Foreskin keratinocyte (primary cell): ENCODE measurements at places on chromosomes 13 and 19.
A peak's percentile ranks its signal among the peaks of the same experiment; 100 is the strongest.

GRCh38 chr13:106520251-106521054 is 15.0 kb downstream of the EFNB2 start:
- no peak for DNase-seq

- DNase-seq, result no peak
Measured at GRCh38 chr19:55451163-55451964, 8.3 kb upstream of the SHISA7 start.

- peak; percentile 76 for DNase-seq
Measured at GRCh38 chr19:42989851-42990250, 36.4 kb downstream of the PSG11 start.

DNA sequence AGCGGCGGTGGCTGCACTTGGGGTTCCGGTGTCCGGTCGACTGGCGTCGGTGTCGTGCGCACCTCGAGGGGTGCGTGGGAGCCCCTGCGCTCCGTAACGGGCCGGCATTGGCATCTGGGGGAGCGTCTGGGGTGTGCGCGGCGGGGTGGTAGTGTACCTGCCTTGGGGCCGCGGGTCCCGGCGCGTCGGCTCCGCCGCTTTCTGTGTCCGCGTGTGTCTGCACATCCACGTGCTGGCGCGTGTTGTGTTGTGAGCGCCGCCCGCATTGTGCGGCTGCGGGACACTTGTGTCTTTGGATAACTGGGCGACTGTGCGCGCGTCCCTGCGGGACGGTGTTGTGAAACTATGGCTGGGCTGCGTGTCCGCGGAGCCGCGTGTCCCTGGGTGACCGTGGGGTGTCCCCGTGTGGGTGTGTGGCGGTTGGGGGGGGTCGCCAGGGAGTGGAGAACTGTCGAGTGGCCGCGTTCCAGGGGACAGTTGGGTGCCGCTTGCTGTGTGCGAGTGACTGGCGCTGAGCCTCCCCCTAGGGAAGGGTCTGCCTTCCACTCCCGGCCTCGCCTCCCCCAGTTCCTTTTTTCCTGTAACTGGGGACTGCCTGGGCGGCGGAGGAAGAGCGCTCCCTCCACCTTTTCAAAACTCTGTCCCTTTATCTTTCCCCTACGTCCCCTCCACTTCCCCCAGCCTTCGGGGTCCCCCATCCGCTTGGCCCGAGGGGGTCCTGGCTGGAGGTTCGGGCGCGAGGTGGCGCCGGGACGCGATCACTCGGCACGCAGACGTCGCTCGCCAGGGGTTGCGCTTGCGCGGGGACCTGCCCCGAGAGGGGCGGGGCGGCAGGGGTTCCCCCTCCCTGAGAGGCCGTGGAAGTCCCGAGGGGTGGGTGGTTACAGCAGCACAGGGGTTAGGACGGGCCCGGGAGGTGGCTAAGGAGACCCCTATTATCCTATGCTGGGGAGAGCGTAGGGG is 5.7 kb upstream of the NFIC start:
- no peak for DNase-seq

GRCh38 chr19:15253513-15253912 is 21.3 kb upstream of the EPHX3 start:
- no peak for DNase-seq

GRCh38 chr19:45900738-45901431 is 1.5 kb downstream of the MYPOP start:
- DNase-seq, result peak; percentile 23

- DNase-seq, result no peak
Measured at GRCh38 chr13:79807554-79807953, 326.6 kb downstream of the NDFIP2 start.

GRCh38 chr13:47426126-47426849 is 529.4 kb upstream of the HTR2A start:
- DNase-seq, result peak; percentile 12

DNA sequence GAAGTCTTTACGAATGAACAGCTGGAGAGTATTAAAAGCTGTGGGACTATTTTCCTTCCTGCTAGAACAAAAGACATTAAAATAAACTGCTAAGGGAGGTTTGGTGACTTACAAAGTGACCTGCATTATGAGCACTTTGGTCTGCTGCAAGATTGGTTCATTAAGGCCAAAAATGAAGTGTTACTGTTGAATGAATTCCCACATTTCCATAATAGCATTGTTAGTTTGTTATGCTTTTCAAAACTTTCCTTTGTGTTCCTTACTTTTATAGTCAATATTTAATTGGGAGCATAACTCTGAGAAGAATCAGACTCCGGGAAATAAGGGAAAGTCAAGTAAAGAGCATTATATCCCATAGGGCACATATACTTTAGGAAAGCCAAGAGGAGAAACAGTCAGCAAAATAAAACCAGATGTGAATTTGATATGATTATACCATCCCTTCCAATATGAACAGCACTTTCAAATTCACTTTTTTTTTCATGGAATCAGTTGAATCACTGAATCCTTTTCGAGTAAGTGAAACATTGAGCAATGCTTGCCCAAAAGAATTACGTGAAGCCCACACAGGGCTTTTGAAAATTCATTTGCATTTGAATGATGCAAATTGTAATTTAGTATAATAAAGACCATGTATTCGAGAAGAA is 112.6 kb downstream of the KCTD12 start:
- no peak for DNase-seq

DNA sequence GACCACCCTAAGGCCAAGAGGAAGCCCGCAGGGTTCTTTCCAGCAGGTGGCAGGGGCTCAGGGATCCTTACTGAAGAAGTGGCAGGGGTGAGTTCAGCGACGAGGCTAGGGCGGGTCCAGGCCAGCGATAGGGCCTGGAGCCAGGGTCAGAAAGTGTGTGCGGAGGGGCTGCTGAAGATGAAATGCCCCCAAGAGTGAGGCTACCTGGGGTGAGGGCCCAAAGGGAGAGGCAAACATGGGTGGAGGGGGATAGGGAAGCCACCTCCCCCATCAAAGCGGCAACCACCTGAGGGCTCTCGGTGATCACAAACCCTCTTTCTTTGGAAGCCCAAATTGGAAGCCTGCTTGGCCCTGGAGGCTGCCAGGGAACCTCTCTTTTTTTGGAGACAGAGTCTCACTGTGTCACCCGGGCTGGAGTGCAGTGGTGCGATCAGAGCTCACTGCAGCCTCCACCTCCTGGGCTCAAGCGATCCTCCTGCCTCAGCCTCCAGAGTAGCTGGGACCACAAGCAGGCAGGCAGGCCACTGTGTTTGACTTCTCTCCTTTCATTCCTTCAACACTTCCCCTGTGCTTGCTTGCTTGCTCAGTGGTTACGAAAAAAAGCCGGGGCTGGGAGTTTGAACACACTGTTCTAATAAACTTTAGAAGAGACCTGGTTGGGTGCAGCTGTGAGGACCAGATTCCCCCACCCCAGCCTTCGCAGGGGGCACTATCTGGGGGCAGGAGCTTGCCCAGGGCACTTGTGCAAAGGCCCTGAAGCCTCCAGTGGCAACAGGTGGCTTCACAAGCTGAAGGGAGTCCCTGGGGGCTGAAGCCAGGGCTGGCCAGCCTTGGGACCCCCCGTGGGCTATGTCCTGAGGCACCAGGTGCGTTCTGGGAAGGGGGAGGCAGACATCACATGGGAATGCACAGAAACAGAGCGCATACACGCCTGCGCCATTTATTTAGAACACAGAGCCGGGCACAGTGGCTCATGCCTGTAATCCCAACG is 1.4 kb upstream of the ATP8B3 start:
- DNase-seq, result no peak

DNA sequence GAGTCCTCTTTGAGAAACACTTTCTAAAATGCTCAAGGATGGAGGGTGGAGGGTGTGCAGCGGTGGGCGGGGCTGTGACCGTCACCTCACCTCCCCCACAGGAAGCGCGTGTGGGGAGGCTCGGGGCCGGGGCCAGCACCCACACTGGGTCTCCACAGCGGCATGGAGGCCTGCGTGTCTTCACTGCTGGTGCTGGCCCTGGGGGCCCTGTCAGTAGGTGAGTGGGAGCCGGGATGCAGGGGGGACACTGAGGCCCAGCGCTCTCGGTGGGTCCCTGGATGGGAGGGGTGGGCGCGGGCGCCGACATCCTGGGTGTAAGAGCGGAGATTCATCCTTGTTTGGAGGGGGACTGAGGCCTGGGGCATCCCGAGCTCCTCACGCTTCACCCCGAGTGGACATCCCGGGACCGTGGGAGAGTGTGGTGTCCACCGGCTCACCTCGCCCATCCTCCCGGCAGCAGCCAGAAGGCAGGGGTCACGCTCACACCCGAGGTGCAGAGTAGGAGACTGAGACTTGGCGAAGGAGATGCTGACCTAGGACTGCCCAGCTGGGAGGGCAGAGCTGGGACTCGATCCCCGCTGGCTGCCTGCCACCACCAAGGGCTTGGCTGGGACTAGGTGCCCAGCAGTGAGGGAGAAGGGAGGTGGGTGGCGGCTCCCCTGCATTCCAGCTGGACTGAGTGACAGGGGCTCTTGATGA is at the start of gene GZMM:
TSS of gene GZMM (plus strand) at position 144 of the 699 bp plus-strand sequence. CDS start at position 163, 19 bp downstream.
- no peak for DNase-seq

- DNase-seq, result peak; percentile 79
Measured at GRCh38 chr19:31418055-31418454, 68.8 kb upstream of the TSHZ3 start.

- DNase-seq, result peak; percentile 20
Measured at GRCh38 chr13:93789058-93789457, 562.5 kb downstream of the GPC6 start.

DNA sequence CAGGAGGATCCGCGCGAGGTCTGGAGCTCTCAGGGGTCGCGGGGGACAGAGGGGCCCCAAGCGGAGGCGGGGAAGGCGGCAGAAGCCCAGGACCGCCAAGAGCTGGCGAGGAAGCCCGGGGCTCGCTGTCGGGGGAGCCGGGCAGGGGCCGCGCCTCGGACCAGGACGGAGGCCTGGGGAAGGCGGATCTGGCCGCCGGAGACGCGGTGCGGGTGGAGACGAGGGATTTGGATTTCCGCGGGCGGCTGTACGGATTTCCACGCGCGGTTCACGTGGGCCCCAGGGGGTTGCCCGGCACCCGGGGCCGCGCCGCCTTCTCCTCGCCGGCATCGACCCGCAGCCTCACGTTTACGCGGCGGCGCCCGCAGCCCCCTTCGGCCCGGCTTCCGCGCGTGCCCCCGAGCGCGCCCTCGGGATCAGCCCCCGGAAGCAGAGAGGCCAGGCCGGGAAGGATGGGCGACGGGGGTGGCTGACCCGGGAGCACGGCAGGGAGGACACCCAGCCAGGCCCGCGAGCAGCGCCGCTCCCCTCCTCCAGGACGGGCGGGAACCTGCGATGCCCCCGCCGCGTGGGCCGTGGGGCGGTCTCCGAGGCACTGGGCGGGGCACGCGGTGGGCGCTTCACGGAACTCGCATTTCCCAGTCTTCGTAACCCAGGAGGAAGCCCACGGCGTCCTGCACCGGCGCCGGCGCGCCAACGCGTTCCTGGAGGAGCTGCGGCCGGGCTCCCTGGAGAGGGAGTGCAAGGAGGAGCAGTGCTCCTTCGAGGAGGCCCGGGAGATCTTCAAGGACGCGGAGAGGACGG is 4.7 kb downstream of the F7 start:
- DNase-seq, result no peak

DNA sequence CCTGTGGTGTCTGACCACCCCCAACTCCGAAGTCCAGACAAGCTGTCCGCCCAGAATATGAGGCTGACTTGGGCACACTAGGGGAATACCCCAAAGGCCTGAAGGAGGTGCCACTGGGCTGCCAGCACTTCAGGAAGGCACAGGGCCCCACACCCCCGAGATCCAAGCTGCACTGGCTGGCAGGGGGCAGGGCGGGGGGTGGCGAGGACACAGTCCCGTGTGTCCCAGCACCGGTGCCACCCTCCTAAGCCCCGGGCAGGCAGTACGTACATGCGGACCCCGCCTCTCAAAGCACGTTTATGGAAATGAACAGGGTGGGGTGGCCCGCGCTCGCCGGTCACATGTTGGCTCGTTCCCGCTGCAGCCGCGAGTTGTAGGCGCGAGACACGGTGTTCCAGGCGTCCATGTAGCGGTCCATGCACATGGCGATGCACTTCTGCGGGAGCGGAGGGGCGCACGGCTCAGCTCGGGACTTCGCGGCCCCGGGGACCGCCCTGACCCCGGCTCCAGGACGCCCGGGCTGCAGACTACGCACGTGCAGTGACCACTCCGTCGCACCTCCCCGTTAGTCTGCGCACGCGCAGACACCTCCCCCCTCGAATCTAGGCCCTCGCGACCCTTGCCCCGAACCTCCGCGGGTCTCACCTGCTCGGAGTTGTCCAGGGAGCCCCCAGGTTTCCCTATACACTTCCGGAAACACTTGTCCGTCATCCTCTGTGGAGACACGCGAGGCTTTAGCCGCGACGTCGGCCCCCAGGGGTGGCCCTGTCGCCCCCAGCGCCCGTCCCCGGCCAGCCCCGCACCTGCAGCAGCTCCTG is 566 bp downstream of the TIMM13 start:
- DNase-seq, result peak; percentile 32

GRCh38 chr13:34265046-34265679 is 447.2 kb downstream of the RFC3 start:
- DNase-seq, result peak; percentile 63

DNA sequence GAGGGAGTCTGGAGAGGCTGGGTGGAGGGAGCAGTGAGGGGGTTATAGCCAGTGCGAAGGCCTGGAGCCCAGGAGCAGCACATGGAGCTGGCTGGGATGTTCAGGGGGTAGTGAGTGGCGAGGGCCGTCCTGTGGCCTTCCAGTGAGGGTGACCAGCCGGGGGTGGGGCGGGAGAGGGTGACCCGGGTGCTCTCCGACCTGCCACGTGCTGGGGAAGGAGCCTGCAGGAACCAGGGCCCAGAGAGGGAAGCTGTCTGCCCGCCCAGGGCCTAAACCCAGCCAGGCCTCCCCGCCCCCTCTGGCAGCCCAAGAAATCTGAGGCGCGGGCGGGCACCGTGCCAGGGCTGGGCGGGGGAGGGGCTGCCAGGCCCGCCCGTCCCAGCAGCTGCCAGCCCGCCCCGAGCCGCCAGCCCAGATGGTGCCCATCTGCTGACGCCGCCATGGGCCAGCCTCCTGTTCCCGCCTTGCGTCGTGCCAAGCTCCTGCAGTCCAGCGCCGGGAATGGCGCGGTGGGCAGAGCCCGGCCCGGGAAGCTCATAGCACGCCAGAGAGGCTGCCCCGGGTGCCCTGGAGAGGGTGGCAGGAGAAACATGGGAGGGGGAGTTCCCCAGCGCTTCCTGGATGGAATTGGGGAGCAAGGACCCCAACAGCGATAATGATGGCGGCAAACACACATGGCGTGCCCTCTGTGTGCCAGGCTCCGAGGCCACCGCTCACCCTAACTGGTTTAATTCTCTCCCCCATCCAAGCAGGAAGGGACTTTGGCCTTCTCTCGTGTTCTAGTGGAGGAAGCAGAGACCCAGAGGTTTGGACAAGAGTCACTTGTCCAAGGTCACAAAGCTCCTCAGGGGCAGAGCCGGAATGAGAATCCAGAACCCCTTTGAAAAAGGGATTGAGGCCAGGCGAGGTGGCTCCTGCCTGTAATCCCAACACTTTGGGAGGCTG is 21.5 kb downstream of the NFIC start:
- DNase-seq, result peak; percentile 47

GRCh38 chr19:50657712-50658440 is 8.6 kb downstream of the C19orf81 start:
- peak; percentile 41 for DNase-seq

DNA sequence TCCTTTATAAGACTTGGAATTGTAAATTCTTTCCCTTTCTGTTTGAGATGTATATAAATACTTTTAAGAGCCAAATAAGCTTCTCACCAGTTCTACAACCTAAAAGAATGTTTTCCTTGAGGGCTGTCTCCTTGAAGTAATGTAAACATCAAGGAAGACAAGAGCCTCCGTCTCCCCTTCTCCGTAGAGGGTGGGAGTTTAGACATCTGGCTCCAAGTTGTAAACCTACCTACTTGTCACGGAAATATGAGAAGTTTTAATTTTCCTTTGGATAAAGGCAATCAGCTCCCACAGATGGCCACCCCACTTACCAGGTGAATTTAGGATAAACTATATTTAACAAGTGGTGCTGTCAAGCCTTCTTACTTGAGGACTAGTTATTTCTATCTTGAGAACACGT is 237.9 kb downstream of the NALCN start:
- DNase-seq, result no peak
